ENCODE measurements at places on chromosomes 1 and 21.

DNA sequence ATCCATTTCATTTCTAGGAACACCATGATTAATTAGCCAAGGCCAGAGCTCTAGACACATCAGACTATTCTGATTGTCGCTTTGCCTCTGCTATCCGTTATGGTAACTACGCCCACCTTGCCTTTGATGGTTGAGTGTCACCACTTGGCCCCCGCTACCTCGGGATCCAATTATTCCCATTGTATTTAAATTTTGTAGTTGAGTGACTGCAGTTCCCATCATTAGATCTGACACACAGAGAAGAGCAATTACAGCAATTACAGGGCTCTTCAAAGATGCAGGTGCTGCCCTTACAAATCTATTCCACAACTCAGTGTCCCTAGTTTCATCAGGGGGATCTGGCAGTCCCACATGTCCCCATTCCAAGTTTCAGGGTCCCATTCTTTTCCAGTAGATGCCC is 44.9 kb upstream of the ABCA4 start:
- no peak for DNase-seq

DNA sequence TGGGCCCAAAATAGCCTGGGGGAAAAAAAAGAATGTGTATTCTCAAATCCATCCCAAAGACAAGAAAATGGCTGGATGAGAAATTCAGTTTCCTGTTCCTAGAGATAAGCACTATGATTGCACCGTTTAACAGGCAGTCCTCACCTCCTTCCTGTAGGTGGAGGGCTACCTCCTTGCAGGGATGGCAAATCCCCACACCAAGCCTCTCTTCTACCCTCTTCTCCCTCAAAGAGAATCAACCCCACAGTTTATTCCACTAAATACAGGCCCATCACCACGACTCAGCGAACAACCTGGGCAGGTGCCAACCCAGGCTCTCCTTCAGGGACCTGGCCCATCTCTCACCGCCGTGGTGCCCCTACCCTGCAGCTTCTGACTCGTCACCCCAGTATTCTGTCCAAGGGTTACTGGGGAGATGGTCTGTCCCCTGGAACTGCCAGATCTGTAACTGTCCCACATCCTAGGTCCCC is 3.4 kb upstream of the CHD5 start:
- no peak for DNase-seq

- DNase-seq, result no peak
These were observed 6.9 kb upstream of the CSDE1 start for GRCh38 chr1:114764689-114765088.

DNA sequence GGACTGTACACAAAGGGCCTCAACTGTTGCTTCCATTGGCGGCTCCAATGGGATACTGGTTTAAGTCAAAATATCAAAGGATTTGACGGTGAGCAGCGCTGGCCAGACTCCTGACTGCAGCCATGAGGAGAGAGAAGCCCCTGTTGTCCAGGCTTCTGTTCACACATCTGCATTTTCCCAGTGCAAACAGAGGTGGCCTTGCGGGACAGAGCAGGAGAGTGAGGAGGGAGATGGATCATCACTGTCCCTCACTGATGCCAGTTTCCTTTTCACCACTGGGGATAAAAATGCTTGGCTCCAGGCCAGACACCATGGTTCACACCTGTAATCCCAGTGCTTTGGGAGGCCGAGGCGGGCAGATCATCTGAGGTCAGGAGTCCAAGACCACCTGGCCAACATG is 69.2 kb downstream of the SETD4 start:
- DNase-seq, result no peak

- no peak for DNase-seq
These were observed 12.2 kb downstream of the MORN1 start for GRCh38 chr1:2378956-2379732.

GRCh38 chr21:45516071-45516670 is 26.1 kb downstream of the SLC19A1 start:
- no peak for DNase-seq

GRCh38 chr1:71166178-71167173 is 85.6 kb upstream of the ZRANB2 start:
- no peak for DNase-seq

- DNase-seq, result no peak
These were observed 74.1 kb upstream of the ACTRT2 start for GRCh38 chr1:2946999-2947690.

DNA sequence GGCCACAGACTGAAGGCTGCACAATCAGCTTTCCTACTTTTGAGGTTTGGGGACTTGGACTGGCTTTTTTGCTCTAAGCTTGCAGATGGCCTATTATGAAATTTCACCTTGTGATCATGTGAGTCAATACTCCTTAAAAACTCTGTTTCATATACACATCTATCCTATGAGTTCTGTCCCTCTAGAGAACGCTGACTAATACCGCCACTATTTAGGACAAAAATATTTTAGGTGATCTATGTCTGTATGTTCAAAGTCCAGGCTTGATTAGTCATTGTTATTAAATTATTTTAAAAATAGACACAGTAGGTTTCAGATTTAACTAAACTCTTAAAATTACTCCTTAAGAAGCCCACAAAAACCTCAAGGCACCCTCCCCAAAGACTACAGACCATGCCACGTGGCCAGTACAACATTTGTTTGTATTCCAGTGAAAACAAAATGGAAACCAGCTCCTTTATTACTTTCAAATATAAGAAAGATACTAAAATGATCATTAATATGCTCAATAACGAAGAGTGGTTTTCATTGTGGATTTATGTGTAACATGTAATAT is 63.1 kb downstream of the TMPRSS15 start:
- DNase-seq, result no peak

DNA sequence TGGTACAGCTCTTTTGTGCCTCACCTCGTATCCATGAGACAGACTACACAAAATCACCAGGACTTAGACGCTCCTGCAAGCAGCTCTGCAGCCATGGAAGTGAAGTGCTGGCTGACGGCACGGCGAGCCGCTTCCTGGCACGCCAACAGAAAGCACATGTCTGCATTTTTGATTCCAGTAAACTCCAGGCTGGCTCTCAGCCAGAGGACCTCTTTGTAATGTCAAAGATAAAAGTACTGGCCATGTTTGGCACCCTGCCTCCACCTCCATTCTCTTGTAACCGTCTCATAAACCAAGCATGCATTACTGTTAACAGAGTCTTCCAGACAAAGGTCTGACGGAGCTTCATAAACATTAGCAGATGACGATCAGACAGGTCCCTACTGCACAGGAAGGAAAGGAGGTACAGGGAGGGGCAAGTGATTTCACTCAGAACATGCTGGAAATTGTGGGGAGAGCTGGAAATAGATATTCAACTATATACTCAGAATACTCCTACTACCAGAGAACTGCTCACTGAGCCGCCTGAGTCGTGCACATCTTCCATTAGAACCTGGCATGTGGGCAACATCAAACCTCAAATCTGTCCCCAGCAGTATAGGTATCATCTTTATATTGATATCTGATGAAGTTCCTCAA is 632.0 kb downstream of the SMYD3 start:
- DNase-seq, result no peak

DNA sequence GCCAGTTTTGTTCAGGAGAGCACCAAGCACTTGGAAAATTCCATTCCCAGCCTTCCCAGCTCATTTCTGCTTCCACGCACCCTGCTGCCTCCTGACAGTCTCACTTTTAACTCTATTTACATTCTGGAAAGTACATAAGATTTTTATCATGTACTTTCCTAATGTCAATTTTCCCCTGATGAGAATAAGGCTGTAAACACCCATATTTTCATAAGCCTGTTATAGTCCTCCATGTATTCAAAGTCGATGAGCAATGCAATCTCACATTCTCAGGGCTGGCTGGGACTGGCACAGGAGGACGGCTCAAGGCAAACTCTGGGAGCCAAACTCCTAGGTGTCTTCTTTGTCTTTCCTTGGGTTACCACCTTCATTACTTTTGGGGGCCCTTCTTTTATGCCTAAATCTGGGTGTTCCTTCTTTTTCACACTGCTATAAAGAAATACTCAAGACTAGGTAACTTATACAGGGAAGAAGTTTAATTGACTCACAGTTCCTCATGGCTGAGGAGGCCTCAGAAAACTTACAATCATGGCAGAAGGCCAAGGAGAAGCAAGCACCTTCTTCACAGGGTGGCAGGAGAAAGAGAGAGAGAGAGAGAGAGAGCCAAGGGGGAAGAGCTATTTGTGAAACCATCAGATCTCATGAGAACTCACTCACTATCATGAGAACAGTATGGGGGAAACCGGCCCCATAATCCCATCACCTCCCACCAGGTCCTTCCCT is 94.6 kb downstream of the IGSF21 start:
- DNase-seq, result no peak

DNA sequence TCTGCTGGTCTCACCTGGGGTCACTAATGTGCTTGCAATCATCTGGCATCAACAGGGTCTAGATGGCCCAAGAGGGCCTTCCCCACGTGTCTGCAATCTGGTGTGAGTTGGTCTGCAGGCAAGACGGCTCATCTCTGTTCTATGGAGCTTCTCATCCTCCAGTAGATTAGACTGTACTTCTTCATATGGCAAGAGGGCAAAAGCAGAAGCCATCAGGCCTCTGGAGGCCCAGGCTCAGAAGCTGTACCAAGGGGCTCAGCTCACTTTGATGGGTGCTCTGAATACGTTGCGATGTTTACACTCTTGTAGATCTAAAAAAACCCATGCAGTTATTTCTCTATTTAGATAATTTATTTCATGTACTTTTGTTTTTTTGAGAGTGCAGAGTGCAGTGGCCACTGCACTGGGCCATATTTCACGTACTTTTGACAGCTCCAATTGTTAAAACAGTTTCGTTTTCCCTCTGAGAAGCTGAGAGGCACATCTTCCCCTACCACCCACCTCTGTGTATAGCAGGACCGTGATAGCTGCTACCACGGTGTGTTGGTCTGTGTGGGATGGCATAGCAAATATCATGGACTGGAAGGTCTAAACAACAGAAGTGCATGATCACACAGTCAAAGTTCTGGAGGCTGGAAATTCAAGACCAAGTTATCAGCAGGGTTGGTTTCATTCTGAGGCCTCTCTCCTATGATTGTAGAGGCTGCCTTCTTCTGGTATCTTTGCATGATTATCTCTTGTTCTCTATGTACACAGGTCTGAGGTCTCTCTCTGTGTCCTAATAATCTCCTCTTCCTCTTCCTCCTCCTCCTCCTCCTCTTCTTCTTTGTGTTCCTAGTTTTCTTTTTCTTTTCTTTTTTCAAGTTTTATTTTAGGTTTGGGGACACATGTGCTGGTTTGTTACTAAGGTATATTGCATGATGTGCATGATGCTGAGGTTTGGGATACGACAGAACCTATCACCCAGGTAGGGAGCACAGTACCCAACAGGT is 17.0 kb downstream of the CITED4 start:
- DNase-seq, result no peak

DNA sequence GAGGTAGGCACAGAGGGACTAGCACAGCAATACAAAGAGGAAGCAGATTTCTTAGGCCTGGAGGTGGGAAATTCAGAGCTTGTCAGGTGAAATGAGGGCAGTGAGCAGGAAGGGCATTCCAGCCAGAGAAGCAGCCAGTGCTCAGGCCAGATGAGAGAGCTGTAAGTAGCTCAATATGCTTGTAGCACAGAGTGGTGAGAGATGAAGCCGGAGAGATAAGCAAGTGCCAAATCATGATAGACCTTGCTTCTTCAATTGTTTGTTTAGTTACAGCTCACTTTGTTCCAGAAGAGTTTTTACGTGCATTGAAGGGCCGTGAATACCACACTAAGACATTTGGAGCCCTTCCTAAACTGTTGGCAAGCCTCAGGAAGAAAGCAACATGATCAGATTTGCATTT is 42.0 kb upstream of the ADAMTS1 start:
- no peak for DNase-seq

GRCh38 chr1:101220906-101221305 is 15.9 kb upstream of the S1PR1 start:
- no peak for DNase-seq

DNA sequence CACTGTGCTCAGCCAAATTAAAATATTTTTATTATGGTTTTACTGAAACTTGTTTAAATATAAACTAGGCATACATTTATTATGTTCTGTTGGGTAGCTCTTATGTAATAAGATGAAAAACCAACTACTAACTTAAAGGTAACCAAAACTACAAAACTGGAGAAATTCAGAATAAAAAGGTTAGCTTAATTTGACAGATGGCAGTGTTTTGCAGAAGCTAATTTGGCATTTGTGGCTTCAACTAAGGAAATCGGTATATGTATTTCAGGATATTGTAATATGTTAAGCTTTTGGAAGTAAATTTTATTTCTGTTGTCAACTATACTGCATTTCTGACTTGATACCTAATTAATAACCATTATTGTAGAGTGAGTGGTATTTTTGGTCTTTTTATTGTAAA is 18.8 kb downstream of the USP25 start:
- no peak for DNase-seq

DNA sequence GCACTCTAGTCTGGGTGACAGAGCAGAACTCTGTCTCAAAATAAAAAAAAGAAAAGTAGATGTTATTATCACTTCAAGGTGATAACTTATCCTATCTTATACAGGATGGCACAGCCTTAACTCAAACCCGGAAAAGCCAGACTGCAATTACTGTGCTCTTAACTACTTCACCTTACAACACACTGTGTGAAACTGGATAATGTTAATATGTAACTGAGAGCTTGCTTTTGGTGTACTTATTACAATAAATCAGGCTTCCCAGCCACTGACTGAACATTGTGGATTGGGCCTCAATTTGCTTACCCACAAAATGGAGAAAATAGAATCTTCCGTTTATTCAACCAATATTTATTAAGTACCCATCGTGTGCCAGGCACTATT is 1.4 kb downstream of the ORC1 start:
- DNase-seq, result no peak

DNA sequence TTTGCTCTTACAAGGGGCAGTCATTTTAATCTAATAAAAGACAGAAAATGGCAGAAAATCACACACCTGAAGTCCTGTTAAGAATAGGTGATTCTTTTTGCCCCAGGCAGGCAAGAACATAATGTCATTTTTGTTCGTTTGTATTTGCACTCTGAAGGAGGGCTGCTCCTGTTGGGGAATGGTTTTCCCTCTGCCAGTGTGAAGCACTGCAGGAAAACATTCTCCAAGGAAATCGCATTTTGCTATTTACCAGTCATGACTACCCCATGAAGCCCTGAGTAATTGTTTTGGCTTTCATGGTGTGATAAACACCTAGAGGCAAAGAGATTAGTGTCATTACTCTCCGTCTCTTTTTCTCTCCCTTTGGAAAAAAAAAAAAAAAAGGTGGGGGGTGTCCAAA is 345.5 kb downstream of the NTNG1 start:
- DNase-seq, result no peak

DNA sequence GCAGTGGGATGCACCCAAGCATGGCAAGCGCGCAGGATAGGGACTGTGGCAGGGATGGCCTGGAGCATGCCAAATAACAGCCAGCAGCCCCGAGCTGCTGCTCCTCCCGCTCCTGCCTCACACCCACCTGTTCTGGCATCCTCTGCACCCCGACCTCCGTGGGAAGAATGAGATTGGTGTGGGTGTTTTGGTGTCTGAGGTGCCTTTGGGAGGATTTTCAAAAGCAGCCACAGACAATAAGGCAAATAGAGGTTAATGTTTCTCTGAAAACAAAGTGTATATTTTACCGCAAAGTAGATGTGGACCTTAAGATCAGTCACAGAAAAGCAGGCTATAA is 35.5 kb downstream of the IGFN1 start:
- DNase-seq, result no peak

Measured in ELF-1 (cell line).